K562 (cell line): ENCODE measurements at places on chromosomes 12 and 14. TPM values are rescaled to one million over a fixed set of nuclear protein-coding genes. Genes with fewer than 3 reads are reported as not detected.

DNA sequence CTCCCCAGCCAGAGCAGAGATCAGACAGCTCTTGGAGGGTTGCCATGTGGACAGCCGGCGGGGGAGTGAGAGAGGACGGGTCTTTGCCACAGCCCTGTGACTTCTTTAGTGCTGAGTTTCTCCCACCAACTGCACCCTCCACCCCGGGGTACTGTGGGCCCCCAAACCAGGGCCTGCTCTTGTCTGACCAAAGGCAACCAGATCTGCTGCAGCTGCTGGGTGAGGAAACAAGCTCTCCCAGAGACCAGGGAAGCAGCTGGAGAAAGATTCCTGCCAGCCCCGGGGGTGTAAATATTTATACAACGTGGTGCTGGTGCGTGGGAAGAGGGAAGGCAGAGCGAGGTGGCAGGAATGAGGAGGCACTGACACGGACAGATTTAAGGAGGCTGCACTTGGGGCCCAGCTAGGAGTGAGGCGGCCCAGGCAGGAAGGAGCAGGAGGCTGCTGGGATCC, 14.3 kb upstream of the ZFP36L1 start:
- no peak overlapping the region for H3K27ac ChIP-seq
- no peaks in the 10 kb centered on the region for H3K36me3 ChIP-seq
- no peak overlapping the region for H3K4me3 ChIP-seq
- no peaks in the 10 kb centered on the region for H3K27me3 ChIP-seq
- peak; percentile 65 for DNase-seq
- H3K4me1 ChIP-seq = peaks cover 14% of the 10 kb centered on the region; the same call in 2 of the 3 replicates

The BATF gene
- polyA plus RNA-seq = 1.0 and 1.3 TPM in 2 replicates

The GPRC5A gene
- polyA plus RNA-seq = 0.04 TPM in 1 of 2 replicates, not detected in the other

The STYK1 gene
- polyA plus RNA-seq = 0.11 and 0.46 TPM in 2 replicates

The ZFP36L1 gene
- 11.1 and 11.7 TPM in 2 replicates for polyA plus RNA-seq

The SERPINA12 gene
- not detected in 2 replicates for polyA plus RNA-seq

DNA sequence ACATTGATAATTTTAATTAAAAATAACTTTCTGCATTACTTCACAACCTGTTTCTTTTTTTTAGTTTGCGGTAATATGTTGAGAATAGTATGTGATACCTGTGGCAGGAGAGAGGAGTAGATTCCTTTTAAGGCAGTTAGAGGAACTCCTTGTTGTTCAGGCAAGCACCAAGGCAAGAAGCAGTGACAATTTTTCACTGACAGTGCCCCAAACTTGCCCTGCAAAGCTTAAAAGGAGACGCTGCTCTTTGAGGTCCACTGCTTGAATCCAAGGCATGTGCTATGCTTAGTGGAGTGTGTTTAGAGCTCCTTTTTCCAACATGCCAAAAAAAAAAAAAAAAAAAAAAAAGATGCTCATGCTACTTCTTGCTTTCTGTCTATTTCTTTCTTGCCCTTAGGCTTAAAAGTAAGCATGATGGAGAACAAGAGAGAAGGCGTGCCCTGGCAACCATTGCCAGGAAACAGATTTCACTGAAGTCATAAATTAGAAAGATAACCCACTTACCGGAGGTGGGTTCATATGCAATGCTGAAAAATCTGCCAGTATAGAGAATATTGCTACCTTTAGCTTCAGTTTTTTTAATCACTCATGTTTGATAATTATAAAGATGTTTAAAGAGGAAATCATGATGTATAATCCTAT, 58.3 kb upstream of the DYRK2 start:
- DNase-seq = no peak
- H3K36me3 ChIP-seq = no peaks in the 10 kb centered on the region
- H3K4me1 ChIP-seq = no peaks in the 10 kb centered on the region
- no peaks in the 10 kb centered on the region for H3K27me3 ChIP-seq

DNA sequence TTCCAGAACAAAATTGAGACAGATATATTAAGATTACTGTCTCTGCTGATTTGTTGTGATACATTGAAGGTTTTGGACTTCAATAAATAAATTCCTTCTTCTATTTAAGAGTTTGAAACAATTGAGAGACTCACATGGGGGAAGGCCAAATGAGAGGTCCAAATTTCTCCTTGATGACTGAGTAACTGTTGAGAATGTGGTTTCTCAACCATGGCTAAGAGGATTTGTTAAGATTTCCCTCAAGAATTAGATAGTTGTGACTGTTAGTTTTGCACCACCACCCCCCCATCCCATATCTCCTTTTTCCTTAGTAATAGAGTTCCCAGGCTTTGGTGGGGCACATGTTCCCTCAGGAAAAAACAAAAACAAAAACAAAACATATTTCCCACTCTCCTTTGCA, 47.7 kb upstream of the IGF1 start:
- no peaks in the 10 kb centered on the region for H3K4me1 ChIP-seq
- H3K36me3 ChIP-seq = no peaks in the 10 kb centered on the region
- no peak for DNase-seq
- no peak overlapping the region for H3K4me3 ChIP-seq
- no peak overlapping the region for H3K27ac ChIP-seq

The LALBA gene
- not detected in 2 replicates for polyA plus RNA-seq

The C3AR1 gene
- polyA plus RNA-seq = 4.7 and 5.3 TPM in 2 replicates

The RFX4 gene
- not detected in 2 replicates for polyA plus RNA-seq

DNA sequence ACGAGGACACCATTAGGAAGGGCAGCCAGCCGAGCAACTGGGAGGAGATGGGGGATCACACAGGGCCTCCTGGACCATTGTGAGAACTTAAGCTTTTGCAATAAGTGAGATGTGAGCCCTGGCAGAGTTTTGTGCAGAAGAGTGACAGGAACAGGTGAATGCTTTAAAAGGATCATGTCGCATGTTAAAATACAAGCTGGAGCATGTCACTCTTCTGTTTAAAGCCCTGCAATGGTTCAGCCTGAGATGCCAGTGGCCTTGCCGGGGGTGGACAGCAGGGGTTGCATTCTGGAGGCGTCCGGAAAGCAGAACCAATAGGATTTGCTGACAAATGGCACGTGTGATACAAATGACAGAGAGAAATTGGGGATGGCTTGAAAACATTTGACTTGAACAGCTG, 137.5 kb upstream of the RFLNA start:
- no peaks in the 10 kb centered on the region for H3K36me3 ChIP-seq
- no peak for DNase-seq
- H3K4me1 ChIP-seq = no peaks in the 10 kb centered on the region
- H3K27ac ChIP-seq = no peak overlapping the region

DNA sequence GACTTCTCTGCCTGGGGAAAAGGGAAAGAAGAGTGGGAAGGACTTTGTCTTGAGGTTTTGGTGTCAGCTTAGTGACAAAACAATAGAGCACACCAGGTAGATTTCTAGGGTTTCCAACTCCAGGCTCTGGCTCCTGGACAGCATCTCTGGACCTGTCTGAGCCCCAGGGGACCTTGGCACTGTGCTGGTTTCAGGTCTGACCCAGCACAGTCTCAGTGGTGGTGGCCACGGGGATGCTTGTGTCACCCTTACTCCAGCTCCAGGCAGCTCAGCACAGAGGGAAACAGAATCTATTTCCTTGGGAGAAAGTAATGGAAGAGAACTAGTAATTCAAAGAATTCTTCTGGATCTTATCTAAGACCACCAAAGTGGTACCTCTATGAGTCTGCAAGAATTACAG, 11.1 kb upstream of the CKAP4 start:
- peaks cover 12% of the 10 kb centered on the region; the same call in 1 of the 2 replicates for H3K27me3 ChIP-seq
- no peaks in the 10 kb centered on the region for H3K36me3 ChIP-seq
- no peaks in the 10 kb centered on the region for H3K4me1 ChIP-seq
- no peak overlapping the region for H3K27ac ChIP-seq

DNA sequence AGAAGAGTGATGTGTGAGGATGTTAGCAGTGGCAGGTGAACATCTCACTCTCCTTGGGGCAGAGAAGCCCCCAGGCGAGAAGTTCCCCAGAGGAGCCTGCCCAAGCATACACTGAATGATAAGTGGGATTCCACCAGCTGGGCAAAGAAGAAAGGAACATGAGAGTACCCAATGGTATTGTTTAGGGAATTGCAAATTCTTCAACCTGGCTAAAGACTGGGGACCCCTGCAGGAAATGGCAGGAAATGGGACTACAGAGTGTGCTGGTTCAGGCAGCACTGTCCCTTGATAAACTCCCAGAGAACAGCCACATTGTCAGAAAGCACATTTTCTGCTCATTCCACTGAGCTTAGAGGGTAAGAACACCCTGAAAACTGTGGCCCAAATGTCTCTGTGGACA, 121.3 kb downstream of the RPS29 start:
- DNase-seq = no peak
- H3K4me1 ChIP-seq = no peaks in the 10 kb centered on the region
- no peak overlapping the region for H3K27ac ChIP-seq
- no peaks in the 10 kb centered on the region for H3K27me3 ChIP-seq
- H3K36me3 ChIP-seq = no peaks in the 10 kb centered on the region

DNA sequence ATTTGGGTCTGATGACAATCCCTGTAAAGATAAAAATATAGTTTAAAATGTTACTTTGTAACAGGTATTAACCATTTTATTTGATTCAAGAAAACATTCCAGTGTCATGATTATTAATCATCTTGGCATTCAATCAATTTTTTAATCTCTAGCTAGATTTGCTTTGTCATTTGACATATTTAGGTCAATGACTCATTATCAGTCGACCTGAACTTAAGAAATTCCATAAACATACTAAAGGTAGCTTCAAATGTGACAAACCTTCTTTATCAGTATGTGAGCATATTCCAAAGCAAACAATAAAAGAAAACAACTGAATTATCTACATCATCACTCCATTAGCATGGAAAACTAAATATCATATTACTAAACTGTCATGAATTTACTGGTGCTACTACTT, 50.8 kb upstream of the CDKL1 start:
- no peak overlapping the region for H3K4me3 ChIP-seq
- no peaks in the 10 kb centered on the region for H3K4me1 ChIP-seq
- H3K27ac ChIP-seq = no peak overlapping the region

GRCh38 chr14:87264272-87264785, 728.7 kb downstream of the GALC start:
- no peak overlapping the region for H3K27ac ChIP-seq
- H3K27me3 ChIP-seq = no peaks in the 10 kb centered on the region
- H3K4me3 ChIP-seq = no peak overlapping the region
- no peaks in the 10 kb centered on the region for H3K4me1 ChIP-seq
- no peak for DNase-seq

GRCh38 chr12:45775964-45776363, 46.5 kb downstream of the ARID2 start:
- H3K27me3 ChIP-seq = no peaks in the 10 kb centered on the region
- H3K36me3 ChIP-seq = no peaks in the 10 kb centered on the region
- DNase-seq = no peak
- no peaks in the 10 kb centered on the region; the same call in 1 of the 3 replicates for H3K4me1 ChIP-seq
- no peak overlapping the region for H3K27ac ChIP-seq
- H3K4me3 ChIP-seq = no peak overlapping the region

GRCh38 chr12:462936-463705, 3.4 kb downstream of the B4GALNT3 start:
- H3K4me1 ChIP-seq = no peaks in the 10 kb centered on the region
- no peaks in the 10 kb centered on the region for H3K36me3 ChIP-seq

- no peak overlapping the region for H3K4me3 ChIP-seq
- no peak for DNase-seq
- H3K36me3 ChIP-seq = no peaks in the 10 kb centered on the region
- H3K27ac ChIP-seq = no peak overlapping the region
- no peaks in the 10 kb centered on the region for H3K4me1 ChIP-seq
Observed at GRCh38 chr12:32821293-32821692, 65.6 kb upstream of the YARS2 start.

- H3K27ac ChIP-seq = no peak overlapping the region
- H3K4me1 ChIP-seq = no peaks in the 10 kb centered on the region
- no peak for DNase-seq
- H3K36me3 ChIP-seq = no peaks in the 10 kb centered on the region
- H3K27me3 ChIP-seq = no peaks in the 10 kb centered on the region
Observed at GRCh38 chr12:50276912-50277671, 6.2 kb downstream of the LIMA1 start.

The MUCL1 gene
- not detected in 2 replicates for polyA plus RNA-seq

- H3K36me3 ChIP-seq = peaks cover 13% of the 10 kb centered on the region
- H3K4me3 ChIP-seq = no peak overlapping the region
Observed at GRCh38 chr14:69763761-69764510, 3.0 kb upstream of the SRSF5 start.

The AGAP2 gene
- 0.20 and 0.88 TPM in 2 replicates for polyA plus RNA-seq

The EFS gene
- polyA plus RNA-seq = 0.01 TPM in 1 of 2 replicates, not detected in the other

The RASSF9 gene
- polyA plus RNA-seq = not detected in 2 replicates

- no peaks in the 10 kb centered on the region for H3K27me3 ChIP-seq
- no peak overlapping the region for H3K27ac ChIP-seq
- no peaks in the 10 kb centered on the region for H3K36me3 ChIP-seq
- no peaks in the 10 kb centered on the region for H3K4me1 ChIP-seq
- no peak for DNase-seq
Observed at GRCh38 chr14:106069804-106070625, 543.6 kb downstream of the TMEM121 start.

- H3K27me3 ChIP-seq = no peaks in the 10 kb centered on the region
- no peak for DNase-seq
- no peak overlapping the region for H3K27ac ChIP-seq
Observed at GRCh38 chr12:92992041-92992440, 62.9 kb upstream of the EEA1 start.

DNA sequence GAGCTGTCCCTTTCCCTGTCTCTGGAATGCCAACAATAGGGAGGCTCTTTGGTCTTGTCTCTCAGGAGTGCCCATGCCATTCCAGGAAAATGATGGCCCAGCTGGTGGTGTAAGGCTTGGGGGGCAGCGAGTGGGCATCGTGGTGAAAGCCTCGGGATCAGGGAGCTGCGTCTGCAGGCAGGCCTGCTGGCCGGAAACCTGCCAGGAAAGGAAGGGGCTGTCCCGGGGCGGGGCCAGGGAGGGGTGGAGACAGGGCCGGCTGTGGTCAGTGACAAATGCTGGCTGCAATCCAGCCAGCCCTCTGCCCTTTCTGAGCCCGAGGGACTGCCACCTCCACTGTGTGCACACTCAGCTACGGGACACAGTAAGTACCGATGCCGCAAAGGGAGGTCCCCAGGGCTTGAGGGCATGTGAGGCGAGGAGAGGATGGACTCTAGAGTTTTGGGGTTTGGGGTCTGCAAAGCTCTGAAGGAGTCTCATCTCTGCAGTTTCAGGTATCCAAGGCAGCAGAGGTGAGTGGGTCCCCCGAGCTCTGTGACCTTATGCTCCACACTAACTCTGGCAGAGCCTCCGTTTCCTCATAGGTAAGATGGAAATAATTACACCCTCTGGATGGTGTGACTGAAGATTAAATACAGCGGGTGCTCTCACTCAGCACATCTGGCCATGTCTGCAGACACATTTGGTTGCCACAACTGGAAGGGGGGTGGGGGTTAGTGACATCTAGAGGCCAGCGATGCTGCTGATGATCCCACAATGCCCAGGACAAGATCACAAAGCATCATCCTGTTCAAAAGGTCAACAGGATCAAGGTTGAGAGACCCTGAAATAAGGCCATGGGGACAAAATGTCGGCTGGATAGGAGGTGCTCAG, at the start of gene SERPINA5:
Gene SERPINA5 (plus strand): TSS at position 300 of the 873 bp plus-strand sequence. CDS start 5,937 bp downstream, outside the sequence.
- peak; percentile 23 for DNase-seq
- no peaks in the 10 kb centered on the region for H3K27me3 ChIP-seq
- H3K36me3 ChIP-seq = no peaks in the 10 kb centered on the region
- no peak within 1 kb of the TSS for H3K4me3 ChIP-seq
- no peaks in the 10 kb centered on the region; the same call in 1 of the 2 replicates for H3K4me1 ChIP-seq

DNA sequence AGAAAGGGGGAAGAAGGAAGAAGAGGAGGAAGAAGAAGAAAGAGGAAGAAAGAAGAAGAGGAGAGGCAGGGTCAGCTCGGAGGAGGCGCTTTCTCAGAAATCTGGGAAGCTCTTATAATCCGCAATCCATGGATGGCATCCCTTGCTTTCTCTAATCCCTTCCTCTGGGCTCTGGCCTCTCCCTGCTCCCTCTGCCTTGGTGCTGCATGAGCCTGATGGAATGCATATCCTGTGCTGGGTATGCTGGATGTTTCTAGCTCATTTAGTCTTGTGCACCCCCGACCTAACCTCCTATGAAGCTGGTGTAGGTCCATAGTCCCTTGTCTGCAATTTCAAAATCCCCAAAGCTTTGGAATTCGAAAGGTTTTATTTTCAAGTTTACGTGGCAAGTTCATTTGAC, 94.2 kb upstream of the MYL2 start:
- DNase-seq = no peak
- H3K27me3 ChIP-seq = no peaks in the 10 kb centered on the region; the same call in 1 of the 2 replicates
- no peaks in the 10 kb centered on the region for H3K36me3 ChIP-seq
- no peak overlapping the region for H3K27ac ChIP-seq
- no peak overlapping the region for H3K4me3 ChIP-seq
